ENCODE measurements at places on chromosomes 1 and 21.

- DNase-seq = no peak
These were observed 72.4 kb downstream of the NTNG1 start for GRCh38 chr1:107213225-107213624.

DNA sequence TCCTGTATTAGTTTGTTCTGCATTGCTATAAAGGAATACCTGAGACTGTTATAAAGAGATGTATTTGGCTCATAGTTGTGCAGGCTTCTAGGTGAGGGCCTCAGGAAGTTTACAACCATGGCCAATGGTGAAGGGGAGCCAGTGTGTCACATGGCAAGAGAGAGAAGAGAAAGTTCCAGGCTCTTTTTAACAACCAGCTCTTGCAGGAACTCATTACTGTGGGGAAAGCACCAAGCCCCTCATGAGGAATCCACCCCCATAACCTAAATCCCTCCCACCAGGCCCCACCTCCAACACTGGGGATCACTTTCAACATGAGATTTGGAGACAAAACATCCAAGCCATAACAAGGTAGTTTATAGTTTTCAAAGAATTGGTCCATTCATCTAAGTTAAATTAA, 5.0 kb upstream of the MEAF6 start:
- no peak for DNase-seq

GRCh38 chr1:208007938-208008342, 97.0 kb upstream of the CD34 start:
- no peak for DNase-seq

- no peak for DNase-seq
These were observed 17.9 kb downstream of the TNFRSF25 start for GRCh38 chr1:6447818-6448748.

DNA sequence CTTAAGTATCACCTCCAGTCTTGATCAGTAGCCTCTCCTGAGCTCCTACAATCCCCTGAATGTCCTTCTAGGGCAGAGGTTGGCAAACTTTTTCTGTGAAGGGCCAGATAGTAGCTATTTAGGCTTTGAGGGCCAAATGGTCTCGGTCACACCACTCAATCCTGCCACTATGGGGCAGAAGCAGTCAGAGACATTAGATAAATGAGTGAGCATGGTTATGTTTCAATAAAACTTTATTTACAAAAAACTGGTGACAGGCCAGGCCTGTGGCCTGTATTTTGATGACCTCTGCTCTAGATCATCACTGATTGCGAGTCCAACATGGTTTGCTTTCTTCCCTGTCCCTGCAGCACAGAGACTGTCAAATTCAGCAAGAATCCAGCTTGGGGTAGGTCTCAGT, 36.3 kb downstream of the LRP8 start:
- DNase-seq = no peak

GRCh38 chr1:15882665-15883064, 35.2 kb downstream of the SPEN start:
- no peak for DNase-seq

DNA sequence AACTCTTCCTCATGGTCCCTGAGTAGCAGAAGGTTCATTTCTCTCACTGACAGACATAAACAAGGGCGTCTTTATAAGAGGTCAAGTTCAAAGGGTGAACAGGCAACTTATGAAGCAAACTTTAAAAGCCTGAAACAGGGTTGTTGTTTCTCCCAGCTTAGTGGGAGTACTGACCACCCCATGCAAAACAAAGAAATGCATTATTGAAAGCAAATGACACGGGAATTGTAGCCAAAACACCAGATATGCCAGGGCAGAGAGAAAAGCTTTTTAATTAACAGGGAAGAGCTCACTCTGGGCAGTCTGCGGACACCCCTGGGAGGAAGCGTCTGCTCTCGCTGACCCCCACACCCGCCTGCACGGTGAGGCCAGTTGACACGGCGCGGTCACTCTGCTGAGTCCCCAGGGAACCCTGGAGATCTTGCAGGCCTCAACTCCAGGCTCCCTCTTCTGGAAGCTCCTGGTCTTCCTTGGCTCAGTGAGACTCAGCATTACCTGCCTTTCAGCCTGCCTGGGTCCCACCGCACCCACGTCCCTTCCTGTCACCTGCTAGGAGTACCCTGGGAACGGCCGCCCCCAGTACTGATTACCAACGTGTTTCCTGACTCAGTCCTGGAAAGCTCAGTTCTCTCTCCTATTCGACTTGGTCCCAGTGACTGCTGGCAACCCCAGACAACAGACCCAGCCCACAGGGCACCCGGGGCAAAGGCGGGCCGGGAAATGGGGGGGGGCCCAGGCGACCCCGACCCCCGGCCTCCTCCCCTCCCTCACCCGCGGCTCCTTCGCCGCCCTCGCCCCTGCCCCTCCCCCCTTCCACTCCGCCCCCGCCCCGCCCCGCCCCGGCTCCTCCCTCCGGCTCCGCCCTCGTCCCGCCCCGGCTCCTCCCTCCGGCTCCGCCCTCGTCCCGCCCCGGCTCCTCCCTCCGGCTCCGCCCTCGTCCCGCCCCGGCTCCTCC, 972 bp downstream of the CFAP410 start:
- DNase-seq = peak; percentile 66

DNA sequence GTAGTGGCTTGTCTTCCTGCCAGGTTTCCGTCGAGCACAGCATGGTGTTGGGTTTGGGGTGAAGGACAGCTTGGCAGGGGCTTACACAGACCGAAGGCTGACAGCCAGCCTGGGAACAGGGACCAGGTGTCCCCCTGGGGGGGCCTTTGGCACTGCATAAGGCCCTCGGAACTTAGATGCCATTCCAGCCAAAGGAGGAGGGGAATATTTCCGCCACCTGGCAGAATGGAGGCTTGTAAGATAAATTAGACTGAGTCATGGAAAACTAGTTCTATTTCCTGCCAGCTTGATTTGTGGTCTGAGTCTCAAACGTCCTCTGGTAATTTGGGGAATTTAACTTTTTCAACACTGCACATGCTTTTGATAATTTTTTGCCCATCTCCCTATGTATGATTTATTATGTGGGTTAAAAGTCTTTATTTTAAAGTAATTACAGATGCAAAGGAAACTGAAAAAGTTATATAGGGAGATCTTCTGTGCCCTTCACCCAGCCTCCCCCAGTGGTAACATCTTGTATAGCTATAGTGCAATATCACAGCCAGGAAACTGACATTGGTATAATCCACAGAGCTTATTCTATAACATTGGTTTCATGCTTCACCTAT, 11.5 kb upstream of the TMEM51 start:
- DNase-seq = no peak

GRCh38 chr1:10685808-10686403, 110.5 kb downstream of the CASZ1 start:
- peak; percentile 57 for DNase-seq

DNA sequence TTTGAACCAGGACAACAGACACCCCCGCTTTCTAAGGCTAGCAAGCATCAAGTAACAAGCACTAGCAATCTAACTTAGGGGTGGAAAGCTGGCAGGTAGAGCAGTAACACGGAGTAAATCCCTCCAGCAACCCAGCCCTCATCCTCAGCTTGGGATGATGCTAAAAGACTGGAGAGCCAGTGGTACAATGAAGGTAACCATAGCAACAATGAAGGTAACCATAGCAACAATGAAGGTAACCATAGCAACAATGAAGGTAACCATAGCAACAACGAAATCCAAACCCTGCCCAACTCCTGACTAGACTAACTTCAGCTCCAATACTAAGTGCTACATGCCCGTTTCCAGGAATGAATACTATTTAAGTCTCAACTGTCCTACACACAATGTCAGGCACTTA, 22.2 kb upstream of the EIF4G3 start:
- DNase-seq = no peak

GRCh38 chr1:82921759-82922158, 1077.2 kb downstream of the TTLL7 start:
- no peak for DNase-seq

GRCh38 chr1:25811384-25812082, 8.2 kb upstream of the MTFR1L start:
- DNase-seq = no peak

GRCh38 chr1:110434946-110435345, 16.0 kb upstream of the PROK1 start:
- DNase-seq = no peak

GRCh38 chr1:2320760-2321667, 70.3 kb downstream of the MORN1 start:
- no peak for DNase-seq

DNA sequence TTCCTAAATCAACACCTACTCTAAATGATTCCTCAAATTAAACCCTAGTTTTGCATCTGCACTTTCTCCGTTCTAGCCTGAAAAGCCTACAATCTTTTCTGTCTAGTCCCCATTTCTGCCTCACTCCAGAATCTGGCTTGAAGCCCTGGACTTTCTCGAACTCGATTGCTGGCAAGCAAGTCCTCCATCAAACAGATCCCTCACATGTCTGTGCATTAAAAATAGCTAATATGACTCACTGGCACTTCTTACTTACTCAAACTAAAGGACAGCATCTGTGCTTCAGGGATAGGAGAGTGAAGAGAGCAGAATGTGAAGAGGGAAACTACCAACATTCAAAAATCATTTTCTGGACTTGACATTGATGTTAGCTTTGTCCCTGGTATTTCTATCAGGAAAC, 51.8 kb upstream of the CXADR start:
- DNase-seq = no peak

- no peak for DNase-seq
These were observed 4.7 kb downstream of the RNF220 start for GRCh38 chr1:44409757-44410156.

DNA sequence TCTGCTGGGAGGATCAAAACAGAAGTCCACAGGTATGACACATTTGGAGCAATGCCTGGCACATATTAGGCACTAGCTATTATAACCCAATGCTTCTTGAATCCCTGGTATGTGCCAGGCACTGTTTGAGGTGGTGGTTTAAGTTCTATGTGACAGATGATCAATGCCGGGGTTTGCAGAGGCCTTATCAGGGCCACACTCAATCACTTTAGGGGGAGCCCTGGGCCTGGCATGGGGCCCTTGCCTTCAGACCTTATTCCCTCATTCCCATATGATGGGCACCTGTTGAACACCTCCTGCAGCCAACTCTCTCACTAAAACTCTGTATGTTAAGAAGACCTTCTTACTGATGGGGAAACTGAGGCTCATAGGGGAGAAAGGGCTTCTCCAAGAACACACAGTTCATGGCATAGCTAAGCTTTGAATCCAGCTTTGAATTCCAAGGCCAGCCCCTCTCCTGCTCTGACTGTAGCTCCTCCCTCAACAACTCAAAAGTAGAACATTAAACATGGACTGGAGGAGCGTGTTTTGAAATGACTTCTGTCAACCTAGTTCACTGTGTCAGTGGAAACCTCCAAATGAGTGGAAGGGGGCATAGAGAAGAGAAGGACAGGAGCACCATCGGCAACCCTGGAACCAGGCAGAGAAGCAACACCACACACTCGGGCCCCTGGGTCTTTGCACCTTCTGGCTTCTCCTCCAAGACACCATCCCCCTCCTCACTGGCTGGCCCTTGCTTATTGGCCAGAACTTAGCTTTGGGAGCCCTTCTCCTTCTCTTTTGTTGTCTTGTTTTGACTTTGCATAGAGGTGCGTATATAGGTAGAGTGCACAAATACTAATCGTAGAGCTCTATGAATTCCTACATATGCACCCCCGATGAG, 6.6 kb upstream of the IFFO2 start:
- DNase-seq = no peak

DNA sequence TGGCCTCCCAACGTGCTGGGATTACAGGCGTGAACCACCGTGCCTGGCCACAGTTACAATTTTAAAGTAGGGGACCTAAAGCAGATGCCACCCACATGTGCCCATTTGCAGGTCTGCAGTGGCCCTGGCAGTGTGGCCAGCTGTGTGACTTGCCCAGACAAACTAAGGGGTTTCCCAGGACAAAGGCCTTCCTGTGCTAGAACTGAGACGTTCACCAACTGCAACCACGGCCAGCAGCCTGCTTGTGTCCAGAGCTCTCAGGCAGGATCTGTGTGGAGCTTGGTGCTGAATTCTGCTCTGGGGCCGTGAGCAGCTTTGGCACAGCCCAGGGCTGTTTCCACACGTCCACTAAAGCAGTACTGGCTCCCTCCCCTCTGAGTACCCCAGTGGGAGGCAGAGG, 10.6 kb upstream of the PTTG1IP start:
- DNase-seq = no peak
